ENCODE measurements at places on chromosomes 2 and 18.

DNA sequence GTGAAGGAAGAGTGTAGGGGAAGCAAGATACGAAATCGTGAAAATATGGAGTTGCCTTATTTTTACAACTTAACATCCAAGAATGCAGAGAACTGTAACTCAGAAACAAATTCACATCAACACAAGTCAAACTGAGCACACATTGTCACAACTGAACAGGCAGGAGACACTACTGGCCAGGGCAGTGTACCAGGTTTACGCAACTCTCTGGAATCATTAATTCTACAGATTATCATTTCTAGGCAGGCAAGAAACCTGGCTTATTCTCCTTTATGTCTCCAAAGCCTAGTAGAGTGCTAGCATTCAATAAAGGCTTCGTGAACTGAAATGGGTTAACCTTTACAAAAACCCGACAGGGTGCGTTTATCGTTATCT is 584 bp downstream of the COA5 start:
- DNase-seq: peak; percentile 24

GRCh38 chr18:58228176-58228575 is 184.2 kb downstream of the NEDD4L start:
- no peak for DNase-seq

- no peak for DNase-seq
Measured at GRCh38 chr2:217597681-217598080, 405.1 kb downstream of the TNS1 start.

DNA sequence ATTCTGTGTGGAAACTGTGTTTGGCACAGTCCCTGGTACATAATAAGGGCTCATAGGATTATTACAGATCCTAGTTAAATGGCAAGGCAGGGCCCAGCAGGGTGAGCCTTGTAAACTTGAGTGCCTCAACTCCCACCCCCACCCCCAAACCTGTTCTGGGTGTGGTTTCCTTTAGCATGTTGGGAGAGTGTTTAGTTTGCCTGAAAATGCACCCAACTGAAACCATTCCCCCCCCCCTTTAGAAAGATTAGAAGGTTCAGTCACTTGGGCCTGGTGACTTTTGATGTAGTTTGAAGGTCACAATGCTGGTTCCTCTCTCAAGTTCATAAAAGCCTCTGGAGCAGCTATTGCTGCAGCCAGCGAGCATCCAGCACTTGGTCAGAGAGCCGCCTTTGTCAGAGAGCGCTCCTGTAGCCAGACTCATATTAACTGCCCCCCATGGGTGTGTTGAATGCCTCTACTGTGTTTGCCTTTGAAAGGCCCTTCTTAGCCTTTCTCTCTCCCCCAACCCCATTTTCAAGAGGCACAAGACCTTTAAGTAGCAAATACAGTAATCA is 113.7 kb downstream of the SPTBN1 start:
- DNase-seq: no peak

- DNase-seq: no peak
Measured at GRCh38 chr2:152693033-152693432, 24.2 kb downstream of the PRPF40A start.

GRCh38 chr2:66568650-66569300 is 133.8 kb downstream of the MEIS1 start:
- DNase-seq: no peak

DNA sequence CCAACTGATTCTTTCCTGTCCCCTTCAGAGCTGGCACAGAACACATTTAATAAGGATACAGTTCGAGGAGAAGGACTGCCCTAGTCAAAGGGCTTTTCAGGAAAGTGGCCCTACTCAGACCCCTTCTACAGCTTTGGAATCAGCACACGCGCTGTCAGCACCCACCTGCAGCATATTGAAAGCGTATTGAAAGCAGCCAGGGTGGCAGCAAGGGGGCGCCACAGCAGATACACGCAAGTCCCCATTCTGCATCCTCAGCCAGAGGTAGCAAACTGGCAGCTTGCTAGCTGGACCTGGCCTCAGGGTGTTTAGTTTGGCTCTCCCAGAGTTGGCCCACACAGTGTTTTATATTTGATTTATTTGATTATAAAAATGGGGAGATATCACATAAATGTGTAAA is 101.0 kb upstream of the NT5C1B start:
- peak; percentile 3 for DNase-seq

DNA sequence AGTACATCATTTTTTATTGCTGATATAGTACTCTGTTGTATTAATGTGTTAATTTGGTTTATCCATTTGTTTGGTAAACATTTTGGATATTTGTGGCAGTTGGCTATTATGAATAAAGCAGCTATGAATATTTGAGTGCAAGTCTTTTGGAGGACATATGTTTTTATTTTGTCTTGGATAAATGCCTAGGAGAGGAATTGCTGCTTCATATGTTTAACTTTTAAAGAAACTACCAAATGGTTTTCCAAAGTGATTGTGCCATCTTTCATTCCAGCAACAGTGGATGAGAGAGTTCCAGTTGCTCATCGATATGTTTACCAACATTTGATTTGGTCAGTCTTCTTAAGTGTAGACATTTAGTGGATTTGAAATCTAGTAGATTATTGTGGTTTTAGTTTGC is 51.8 kb downstream of the MERTK start:
- no peak for DNase-seq
